NCI-H526 treated with DMSO at 0.1 percent for 48 hours (cell line): ENCODE measurements at places on chromosomes 5 and 9.

DNA sequence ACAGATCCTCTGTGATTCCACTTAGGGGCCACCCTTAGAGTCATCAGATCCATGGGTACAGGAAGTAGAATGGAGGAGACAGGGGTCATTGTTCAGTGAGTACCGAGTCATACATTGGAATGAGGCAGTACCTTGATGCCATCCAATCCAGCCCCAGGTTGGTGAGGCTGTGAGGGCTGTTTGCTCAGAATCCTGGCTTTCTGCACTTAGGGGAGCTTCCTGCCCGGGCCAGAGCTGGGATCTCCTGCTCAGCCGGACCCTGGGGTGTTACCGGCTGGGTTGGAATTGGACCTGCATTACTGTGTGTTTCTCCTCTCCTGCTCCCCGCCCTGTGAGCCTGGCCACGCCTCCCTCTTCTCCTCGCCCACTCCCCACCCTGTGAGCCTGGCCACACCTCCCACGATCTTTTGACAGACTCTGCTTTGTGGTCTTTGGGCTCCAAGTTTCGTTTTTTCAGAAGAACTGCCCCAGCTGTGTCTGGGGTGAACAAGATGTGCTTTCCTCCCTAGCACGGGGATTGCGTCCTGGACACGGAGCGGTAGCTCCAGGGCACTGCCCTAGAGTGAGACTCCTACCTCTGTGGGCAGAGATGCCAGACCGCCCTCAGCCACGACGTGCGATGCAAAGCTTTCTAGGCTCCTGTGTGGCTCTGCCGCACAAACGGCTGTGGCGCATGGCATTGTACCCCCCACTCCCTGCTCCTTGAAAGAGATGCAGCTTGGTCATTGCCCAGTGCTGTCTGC, 15.4 kb downstream of the TRAF2 start:
- DNase-seq, result no peak

DNA sequence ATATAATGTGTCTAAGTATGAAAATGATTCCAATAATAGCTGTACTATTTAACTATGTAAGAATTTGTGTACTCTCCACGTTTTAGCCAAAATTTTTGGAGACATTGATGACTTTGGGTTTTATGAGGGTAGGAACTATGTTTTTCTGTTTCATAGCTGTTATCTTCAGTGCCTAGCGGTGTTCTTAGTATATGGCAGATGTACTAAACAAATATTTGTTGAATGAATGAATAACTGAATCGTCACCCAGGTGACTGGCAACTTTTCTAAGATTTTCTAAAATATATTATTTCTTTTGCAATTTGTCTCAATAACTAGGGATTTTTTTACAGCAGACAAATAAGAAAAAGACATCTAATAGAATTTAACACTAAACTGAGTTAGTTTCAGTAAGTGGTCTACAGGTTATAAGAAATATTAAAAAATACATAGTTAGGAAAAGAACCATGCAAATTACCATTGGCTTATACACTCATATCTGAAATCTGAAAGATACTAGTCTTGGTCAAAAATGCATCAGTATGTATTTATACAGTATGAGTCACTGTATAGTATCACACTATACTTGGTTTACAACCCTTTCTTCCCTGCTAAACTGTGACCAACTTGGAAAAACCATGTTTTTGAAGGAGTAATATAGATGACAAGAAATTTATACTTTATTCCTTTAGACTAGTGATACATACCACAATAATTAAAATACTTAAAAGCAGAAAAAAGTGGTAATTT, 10.5 kb upstream of the ERCC6L2 start:
- no peak for DNase-seq

DNA sequence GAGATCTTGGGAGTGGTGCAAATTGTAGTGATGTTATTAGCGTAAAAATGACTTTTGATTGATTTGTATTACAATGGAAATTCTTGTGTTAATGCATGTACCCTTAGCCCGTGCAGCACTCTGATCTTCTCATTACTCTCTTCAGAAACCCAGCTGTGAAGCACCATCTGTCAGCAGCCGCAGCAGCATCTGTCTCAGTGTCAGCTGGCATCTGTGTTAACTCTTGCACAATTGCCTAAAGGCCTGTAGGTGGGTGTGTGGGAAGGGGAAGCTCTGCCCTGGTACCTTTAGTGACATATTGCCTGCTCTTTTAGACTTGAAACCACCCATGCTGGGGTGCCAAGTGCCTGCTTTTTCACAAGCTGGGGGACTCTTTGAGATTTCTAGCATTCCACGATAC, 101.3 kb downstream of the FBXL7 start:
- DNase-seq, result no peak

GRCh38 chr9:72271613-72272478, 93.2 kb downstream of the ZFAND5 start:
- DNase-seq, result no peak

DNA sequence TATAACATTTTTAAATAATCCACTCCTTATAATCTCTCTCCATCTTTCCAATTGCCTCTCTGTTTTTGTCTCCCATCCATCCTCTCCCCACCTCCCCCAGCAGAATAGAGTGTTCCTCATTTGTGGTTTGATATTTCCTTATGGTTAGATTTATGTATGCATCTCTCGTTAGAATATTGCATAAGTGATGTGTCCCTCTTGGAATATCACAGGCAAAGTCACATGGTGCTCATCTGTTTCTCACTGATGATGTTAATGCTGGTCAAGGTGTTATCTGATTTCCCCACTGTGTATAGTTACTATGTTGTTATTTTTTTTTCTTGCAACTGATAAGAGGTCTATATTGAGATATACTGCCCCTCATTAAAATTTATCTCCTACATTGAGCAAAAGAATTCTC, 3.1 kb upstream of the LRRC70 start:
- DNase-seq, result no peak

- DNase-seq, result no peak
Measured at GRCh38 chr9:69400470-69400869, 75.5 kb downstream of the ENTREP1 start.

GRCh38 chr5:148826739-148827070, 294 bp downstream of the ADRB2 start:
- no peak for DNase-seq

- no peak for DNase-seq
Measured at GRCh38 chr9:22165144-22165543, 156.0 kb upstream of the CDKN2B start.

GRCh38 chr9:10633785-10634184, 21.0 kb upstream of the PTPRD start:
- no peak for DNase-seq

- DNase-seq, result no peak
Measured at GRCh38 chr9:28866951-28867350, 1293.7 kb upstream of the C9orf72 start.

GRCh38 chr9:20477940-20478620, 144.2 kb downstream of the MLLT3 start:
- peak; percentile 50 for DNase-seq

DNA sequence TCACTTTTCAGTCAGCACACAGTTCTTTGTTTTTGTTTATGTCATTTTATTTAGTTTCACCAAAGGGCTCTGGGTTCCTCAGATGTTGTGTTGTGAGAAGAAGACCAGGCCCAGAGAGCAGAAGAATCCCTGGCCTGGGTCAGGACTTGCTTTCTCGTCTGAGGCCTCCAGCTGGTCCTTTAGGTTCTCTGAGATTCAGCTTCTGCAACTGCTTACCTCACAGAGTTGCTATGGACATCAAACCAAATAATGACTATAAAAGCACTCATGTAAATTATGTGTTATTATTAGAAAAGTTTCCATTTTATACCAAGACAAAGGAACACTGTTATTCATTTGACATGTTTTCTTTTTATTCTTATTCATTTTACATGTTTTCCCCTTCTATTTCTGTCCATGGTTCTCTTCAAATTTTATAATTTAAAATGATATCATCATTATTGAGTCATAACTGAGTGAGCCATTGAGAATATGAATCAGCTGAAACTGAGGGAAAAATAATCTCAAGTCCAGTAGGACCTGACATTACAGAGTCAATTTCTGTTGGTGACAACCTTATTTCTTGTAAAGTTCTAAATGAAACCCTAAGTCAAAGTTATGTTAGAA, 44.0 kb upstream of the GLRX start:
- DNase-seq, result no peak

DNA sequence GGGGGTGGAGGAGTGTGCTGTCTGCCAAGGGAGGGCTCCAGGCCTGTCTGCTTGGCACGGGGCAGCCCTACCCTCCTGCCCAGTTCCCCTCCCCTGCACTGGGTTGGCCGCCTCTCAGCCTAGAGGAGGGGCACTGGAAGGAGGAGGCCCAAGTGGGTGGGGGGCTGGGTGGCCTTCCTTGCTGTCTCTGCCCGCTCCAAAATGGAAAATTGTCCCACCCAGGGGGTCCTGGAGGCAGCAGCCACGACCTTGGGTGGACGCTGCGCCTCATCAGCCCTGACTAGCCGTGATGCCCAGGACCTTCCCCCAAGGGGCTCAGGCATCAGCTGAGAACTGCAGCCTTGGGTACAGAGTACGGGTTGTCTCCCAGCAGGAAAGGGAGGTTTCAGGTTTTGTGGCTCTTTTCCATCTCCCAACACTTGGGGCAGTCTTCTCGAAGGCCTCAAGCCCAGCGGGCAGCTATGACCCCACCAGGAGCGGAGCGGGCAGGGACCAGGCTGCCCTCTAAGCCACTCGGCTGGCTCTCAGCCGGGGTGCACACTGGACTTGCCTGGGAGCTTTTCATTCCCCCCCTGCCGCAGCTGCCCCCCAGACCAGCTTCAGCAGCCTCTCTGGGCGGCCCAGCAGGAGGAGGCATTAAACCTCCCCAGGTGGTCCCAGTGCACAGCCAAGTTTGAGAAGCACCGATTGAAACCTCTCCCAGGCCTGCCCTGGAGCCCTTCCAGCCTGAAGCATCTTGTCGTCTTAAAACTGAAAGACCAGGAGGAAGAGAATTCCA, 20.6 kb downstream of the NTNG2 start:
- DNase-seq, result no peak

DNA sequence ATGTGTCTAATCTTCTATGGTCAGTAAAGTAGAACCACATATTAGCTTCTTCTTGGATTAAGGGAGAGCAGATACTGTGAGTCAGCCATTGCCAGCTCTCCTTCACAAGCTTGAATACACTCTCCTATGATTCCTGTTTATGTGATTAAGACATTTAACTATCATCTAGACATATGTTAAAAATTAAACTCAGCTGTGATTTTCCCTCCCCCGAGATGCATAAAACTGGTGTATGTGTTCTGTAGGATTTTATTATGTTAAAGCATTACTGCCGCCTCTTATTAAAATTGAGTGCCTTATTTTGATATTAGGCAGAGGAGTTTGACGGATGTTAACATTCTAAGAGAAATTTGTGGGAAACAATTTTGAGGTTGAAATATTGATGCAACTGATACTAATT, 114.6 kb downstream of the ACTBL2 start:
- no peak for DNase-seq

DNA sequence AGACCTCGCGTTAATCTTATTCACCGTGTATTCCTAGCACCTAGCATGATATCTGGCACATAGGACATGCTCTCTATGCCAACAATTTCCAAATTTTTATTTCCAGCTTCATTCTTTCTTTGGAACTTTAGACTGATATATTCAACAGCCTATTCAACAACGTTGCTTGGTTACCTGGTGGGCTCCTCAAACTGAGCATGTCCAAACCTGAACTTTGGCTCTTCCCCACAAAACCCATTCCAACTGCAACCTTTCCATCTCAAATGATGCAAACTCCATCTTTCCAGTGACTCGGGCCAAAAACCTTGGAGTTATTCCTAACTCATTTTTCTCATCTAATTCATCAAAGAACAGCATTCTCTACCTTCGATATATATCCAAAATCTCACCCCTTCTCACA, 525.2 kb downstream of the AGTPBP1 start:
- DNase-seq, result no peak

- DNase-seq, result no peak
Measured at GRCh38 chr5:135221696-135222095, 177.3 kb downstream of the MACROH2A1 start.

- no peak for DNase-seq
Measured at GRCh38 chr9:29339387-29339786, 1766.1 kb upstream of the C9orf72 start.

- DNase-seq, result no peak
Measured at GRCh38 chr9:70964861-70965260, 156.6 kb downstream of the TRPM3 start.

GRCh38 chr5:32668552-32668951, 42.6 kb upstream of the NPR3 start:
- DNase-seq, result no peak

DNA sequence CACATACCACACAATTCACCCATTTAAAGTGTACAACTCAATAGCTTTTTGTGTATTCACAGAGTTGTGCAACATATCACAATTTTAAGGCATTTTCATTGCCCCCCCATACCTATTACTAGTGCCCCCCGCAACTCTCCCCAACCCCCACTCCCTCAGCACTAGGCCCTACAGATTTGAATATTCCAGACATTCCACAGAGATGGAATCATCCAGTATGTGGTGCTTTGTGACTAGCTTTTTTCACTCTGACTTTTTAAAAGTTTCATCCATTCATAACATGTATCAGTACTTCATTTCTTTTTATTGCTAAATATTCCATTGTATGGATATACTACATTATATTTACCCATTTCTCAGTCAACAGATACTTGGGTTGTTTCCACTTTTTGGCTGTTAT, 102.9 kb upstream of the LRRTM2 start:
- no peak for DNase-seq

GRCh38 chr9:2872931-2873323, 29.0 kb upstream of the PUM3 start:
- DNase-seq, result peak; percentile 57

DNA sequence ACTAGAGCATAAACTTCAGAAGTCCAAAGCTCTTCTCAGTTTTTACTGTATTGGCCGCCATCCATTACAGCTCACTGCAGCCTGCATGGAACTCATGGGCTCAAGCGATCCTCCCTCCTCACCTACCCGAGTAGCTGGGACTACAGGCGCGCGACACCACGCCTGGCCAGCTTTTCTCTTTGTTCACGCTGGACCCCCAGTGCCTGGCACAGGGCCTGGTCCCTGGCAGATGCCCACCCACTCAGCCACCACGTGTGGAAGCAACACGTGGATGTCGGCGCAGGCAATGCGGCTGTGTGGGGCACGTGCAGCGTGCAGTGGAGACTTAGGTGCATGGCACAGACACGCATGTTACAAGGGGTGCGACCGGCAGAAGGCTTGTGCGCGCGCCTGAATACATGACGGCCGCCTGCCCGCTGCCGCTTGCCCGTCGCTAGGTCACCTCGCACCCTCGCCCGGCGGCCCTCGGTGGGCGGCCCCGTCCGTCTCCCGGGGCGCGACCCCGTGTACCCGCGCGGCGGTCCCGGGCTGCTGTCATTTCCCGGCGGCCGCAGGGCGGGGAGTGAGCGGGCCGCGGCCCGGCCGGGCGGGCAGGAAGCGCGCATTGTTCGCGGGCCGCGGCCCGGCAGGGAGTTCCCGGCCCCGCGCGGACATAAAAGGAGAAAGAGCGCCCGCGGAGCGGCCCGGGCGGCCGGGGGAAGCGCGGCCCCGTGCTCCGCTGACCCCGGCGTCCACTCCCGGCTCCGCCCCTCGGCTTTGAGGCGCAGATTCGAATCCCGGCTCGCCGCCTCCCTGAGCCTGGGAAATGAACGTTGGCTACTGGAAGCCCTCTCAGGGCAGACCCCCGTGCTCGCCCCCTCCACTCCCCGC, 24.1 kb upstream of the PTGS1 start:
- no peak for DNase-seq
